Type B pancreatic cell (in vitro differentiated cells): ENCODE measurements at places on chromosomes 5 and 9. TPM values are rescaled to one million over a fixed set of nuclear protein-coding genes. Genes with fewer than 3 reads are reported as not detected.

C9orf153 gene
- 1.1 TPM in 1 of 2 replicates, not detected in the other for total RNA-seq

ARHGEF37 gene
- total RNA-seq, result 7.1 and 16.8 TPM in 2 replicates

STKLD1 gene
- 1.00 and 3.9 TPM in 2 replicates for total RNA-seq

TMC1 gene
- total RNA-seq, result not detected in 2 replicates

TSSK1B gene
- total RNA-seq, result 0.12 and 0.24 TPM in 2 replicates

PLPP7 gene
- 0.50 and 3.1 TPM in 2 replicates for total RNA-seq

ESM1 gene
- total RNA-seq, result 0.17 and 0.29 TPM in 2 replicates

HTR1A gene
- 0.90 and 1.1 TPM in 2 replicates for total RNA-seq

MELK gene
- total RNA-seq, result 19.8 and 35.8 TPM in 2 replicates

PCDHGA2 gene
- total RNA-seq, result 0.17 and 0.69 TPM in 2 replicates

TRIM23 gene
- 10.8 and 16.4 TPM in 2 replicates for total RNA-seq
